ENCODE measurements at places on chromosomes 13 and 19.

DNA sequence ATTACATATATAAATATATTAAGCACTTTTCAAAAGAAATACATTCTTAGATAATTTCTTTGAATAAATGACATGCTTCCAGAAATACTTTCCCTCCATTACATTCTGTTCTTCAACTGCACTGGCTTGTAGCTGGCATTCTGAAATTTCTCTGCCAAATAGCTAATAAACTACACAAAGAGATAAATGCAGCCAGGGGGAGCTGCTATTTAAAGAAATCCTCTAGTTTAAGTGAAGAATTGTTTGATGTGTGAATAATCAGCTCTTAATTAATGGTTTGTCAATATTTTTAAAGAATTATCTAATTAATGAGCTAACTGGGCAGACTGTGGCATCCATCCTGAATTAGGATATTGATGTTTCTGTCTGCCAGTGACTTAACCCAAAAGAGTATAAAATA lies 30.7 kb downstream of the SLC7A1 start:
- DNase-seq = no peak

- no peak for DNase-seq
Measured at GRCh38 chr19:50481351-50482149, 4.9 kb upstream of the GARIN5A start.

GRCh38 chr13:75423946-75424345 lies 58.0 kb downstream of the TBC1D4 start:
- DNase-seq = no peak

DNA sequence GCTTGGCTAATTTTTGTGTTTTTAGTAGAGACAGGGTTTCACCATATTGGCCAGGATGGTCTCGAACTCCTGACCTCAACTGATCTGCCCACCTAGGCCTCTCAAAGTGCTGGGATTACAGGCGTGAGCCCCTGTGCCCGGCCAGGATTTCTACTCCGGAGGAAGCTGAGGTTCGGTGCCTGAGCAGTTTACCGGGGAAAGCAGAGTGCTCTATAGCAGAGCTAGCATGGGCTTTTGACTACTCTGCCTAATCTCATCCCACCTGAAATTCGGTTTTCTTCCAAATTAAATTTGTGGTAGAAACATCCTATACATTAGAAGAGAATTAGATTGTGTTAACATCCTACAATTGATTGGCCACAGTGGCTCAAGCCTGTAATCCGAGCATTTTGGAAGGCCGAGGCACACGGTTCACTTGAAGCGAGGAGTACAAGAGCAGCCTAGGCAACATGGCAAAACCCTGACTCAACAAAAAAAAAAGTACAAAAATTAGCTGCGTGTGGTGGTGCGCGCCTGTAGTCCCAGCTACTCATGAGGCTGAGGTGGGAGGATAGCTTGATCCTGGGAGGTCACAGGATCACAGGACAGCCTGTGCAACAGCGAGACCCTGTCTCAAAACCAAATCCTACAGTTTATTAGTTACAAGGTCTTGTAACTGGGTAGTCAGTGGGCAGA lies 1.6 kb downstream of the RPL13A start:
- DNase-seq = no peak

- DNase-seq = no peak
Measured at GRCh38 chr19:367561-367960, 23.0 kb upstream of the MIER2 start.

- no peak for DNase-seq
Measured at GRCh38 chr13:20359335-20359734, 127.2 kb upstream of the GJB6 start.

GRCh38 chr13:95858286-95859075 lies 181.5 kb downstream of the DNAJC3 start:
- no peak for DNase-seq

GRCh38 chr19:1103132-1103707 lies 574 bp upstream of the GPX4 start:
- no peak for DNase-seq

GRCh38 chr13:113776231-113777125 lies 17.5 kb downstream of the TMEM255B start:
- no peak for DNase-seq

DNA sequence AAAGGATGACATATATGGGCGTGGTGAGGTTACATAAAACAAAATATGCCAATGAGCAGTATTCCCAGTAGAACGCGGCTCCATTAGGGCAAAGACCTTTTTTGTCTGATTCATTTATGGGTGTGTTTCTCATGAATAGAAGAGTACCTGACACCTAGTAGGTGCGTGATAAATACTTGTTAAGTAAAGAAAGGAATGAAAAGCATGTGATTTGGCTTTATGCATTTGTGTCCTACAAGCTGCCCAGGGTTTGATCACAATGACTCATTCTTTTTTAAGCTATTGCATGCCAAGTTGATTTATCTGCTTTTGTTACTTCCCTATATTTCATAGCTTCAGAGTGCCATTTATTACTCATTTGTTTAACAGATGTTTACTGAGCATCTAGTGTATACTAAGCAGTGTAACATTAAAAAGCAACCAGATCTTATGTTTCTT lies 19.1 kb upstream of the KCTD4 start:
- DNase-seq = no peak

GRCh38 chr19:33408538-33409434 lies 35.3 kb downstream of the CEBPG start:
- no peak for DNase-seq

DNA sequence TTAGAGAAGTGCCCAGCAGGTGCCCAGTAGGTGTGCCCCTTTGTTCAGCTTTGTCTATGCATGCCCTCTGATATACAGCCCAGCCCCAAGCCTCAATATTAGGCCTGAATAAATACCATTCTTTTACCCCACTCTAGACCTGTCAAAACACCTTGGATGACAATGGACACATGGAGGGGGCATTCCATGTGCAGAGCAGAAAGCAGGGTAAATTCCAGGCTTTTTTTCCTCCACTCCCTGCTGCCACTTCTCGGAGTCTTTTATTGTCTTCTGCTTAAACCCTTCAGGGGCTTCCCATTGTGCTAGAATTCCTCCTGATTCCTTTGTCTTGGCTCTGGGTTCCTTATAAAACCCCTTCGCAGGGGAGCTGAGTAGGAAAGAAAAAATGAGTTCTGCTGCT lies 5.8 kb upstream of the FRY start:
- no peak for DNase-seq

DNA sequence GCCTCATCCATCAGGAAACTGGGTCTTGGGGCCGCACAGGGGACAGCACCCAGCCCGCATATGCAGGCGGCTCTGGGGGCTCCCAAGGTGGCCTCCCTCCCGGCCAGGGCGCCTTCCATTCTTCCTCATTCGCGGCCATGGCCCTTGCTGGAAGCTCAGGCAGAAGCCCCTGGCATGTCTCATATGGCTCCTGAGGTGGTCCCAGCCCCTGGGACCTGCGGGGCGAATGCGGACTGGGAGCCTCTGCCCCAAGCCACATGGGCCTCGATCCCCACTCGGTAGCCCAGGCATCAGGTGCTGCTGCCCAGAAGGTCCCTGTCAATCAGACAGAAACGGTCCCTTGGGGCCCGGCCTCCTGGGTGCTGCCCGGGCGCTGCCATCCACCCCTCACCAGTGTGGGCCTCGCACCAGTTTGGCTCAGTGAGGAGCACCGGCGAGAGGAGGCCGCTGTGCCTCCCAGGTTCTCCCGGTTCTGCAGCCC lies 301.6 kb downstream of the TEX29 start:
- no peak for DNase-seq

- DNase-seq = no peak
Measured at GRCh38 chr19:47309608-47310007, at the start of gene C5AR1. Gene C5AR1, plus strand, starts transcription at chr19:47309861. Its CDS starts 35 bp downstream, at chr19:47309896.

DNA sequence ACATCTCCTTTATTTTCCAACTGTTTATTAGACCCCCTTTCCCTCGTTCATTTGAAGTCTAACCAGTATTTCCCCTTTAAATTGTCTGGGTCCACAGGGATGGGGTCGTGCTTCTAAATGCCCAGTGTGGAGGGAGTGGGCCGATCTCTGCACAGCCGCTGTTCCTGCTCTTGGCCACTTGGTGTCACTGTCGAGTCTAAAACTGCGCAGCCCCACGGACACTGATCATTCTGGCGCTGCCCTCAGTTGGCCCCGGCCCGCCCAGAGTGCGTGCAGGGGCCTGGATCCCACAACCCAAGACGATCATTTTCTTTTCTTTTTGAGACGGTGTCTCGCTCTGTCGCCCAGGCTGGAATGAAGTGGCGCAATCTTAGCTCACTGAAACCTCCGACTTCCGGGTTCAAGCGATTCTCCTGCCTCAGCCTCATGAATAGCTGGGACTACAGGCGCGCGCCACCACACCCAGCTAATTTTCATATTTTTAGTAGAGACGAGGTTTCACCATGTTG lies 12.0 kb downstream of the WDR88 start:
- peak; percentile 25 for DNase-seq

GRCh38 chr19:44438441-44438840 lies 9.8 kb downstream of the ZNF229 start:
- no peak for DNase-seq

DNA sequence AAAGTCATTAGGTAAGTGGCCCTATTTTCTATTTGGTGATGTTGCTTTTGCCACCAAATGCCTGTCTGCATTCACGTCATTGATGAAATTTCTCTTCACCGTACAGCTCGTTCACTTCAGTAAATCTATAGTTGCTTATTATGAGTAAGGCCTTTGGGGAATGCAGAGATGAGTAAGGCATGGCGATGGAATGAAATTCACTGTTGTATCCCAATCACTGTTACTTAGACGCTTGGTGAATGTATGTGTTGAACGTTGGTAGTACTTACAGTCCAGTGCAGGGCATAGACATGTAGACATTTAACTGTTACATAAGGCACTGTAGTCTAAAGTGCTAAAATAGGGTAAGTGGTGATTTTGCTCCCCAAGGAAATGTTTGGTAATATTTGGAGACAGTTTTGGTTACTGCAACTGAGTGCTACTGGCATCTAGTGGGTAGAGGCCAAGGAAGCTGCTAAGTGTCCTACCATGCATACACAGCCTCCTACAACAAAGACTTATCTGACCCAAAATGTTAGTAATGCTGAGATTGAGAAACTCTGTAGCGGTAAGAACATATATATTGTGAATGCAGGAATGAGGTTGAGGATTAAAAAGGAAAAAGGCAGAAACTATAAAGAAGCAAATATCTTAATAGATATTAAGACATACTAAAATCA lies 5.8 kb downstream of the AKAP11 start:
- DNase-seq = no peak

- DNase-seq = no peak
Measured at GRCh38 chr19:49968279-49968922, 7.4 kb upstream of the SIGLEC11 start.

DNA sequence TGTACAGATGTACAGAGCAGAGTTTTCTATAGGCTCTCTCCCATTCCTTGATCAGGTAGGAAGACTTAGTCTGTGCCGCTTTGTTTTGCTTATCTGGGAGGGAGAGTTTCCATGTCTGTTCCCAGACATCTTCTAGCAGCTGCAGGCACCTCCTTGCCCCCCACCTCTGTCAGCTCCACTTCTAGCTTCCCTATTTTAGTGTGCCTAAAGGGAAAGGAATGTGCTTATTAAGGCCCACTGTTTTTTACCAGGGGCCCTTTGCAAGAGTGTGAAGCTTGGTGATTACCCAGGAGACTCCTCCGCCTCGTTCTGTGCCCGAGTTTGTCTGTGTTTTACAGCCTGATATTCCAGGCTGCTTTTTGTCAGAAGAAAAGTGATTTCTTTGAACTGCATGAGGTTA lies 1984.4 kb downstream of the OLFM4 start:
- no peak for DNase-seq

- DNase-seq = peak; percentile 12
Measured at GRCh38 chr13:42574011-42574410, at the start of gene TNFSF11. Gene TNFSF11, plus strand, starts transcription at chr13:42574152. Its CDS starts 152 bp downstream, at chr13:42574304.

GRCh38 chr13:29436291-29436690 lies 159.2 kb downstream of the SLC7A1 start:
- DNase-seq = no peak

DNA sequence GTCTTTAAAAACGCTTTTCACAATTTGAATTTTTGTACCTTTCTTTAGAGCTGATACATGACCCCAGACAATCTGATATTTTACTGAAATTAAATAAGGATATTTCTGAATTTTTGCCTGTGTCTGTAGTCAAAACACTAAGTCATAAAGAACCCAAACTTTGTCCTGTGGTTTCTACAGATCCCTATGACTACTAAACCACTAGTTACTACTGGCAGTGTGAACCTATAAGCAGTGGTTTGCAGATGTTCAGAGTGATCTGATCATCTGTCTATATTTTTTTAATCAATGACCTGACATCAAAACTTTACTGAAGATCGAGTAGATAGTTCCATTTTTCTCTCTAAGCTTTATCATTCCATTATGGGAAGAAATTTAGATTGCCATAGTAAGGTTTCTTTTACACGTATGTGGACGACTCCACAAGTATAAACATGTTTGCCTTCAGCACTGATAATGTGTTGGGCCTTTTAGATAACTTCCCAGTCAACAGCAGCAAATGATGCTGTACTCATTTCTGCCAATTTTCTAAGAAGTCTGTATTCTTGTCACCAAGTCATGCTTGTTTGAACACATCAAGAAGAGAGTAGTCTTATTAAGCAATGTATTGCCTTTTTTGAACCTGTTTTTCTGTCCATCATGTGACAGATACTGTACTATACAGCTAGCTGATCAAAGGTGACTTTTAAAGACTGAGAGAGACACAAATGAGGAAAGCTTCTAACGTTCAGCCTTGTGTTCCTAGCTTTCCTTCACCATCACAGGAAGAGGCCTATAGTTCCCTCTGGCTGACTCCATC lies 21.8 kb downstream of the POLR1D start:
- no peak for DNase-seq

DNA sequence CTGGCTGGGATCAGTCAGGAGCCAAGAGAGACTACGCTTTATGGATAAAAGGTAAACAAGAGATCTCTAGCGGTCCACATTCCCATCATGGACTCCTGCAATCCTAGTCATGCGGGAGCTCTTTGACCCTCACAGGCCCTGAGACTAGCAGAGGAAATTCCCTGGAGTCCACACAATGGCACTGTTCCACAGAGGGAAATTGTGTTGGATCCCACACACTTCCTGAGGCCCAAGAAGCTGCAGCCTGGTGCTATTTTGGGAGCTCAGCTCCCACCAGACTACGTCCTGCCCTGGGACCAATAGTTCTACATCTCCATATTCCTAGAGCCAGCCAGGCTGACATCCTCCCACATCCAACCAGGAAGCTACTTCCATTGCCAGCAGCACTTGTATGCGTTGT lies 2358.4 kb downstream of the PCDH9 start:
- DNase-seq = no peak

DNA sequence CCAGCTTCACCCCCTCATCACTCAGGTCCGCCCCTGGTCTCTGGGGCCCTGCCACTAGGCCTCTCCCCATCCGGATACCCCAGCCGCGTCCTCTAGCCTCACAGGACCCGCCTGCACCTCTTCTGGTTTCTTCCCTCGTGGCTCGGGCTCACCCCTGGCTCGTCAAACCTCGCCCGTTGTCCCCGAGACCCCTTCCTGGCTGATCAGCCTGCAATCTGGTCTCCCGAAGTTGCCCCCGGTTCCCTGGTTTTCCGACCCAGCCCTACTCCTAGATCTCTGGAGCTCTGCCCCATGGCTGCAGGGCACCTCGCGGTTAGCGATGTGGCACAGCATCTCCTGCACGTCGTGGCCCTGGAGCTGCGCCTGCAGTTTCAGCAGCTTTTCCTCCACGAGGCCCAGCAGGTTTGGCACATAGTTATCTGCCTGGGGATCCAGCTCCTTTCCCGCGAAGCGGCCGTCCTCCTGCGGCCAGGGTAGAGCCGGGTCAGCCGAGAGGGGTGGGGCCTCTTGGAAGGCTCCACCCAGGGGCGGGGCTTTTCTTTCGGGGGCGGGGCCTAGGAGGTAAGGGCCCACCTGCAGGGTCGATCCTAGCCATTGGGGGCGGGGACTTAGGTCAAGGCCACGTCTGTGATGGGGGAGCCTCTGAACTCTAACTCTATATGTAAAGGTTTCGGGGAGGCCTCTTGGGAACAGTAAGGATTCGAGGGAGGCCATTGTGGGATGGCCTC lies 2.4 kb upstream of the RGL3 start:
- DNase-seq = no peak
